RWPE2 (cell line): ENCODE measurements at places on chromosomes 4 and X.

DNA sequence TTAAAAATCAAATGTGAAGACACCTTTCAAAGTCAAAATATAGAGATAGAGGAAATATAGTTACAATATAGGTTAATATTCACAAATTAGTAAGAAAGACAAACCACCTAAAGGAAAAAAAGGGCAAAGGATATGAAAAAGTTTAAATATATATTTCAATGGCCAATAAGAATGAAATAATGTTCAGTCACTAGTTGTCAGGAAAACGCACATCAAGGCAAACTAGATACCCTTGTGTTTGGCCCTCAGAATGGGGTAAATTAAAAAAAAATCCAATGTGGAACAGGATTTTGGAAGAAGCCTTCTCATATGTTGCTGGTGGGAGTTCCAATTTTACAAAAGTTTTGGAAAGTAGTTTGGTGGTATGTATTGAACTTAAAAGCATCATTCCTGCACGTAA lies 2.4 kb downstream of the ZNF41 start:
- no peaks in the 10 kb centered on the region for H3K36me3 ChIP-seq
- H3K4me1 ChIP-seq, result no peaks in the 10 kb centered on the region
- H3K27me3 ChIP-seq, result no peaks in the 10 kb centered on the region
- no peak overlapping the region for H3K27ac ChIP-seq
- no peak overlapping the region for H3K4me3 ChIP-seq

DNA sequence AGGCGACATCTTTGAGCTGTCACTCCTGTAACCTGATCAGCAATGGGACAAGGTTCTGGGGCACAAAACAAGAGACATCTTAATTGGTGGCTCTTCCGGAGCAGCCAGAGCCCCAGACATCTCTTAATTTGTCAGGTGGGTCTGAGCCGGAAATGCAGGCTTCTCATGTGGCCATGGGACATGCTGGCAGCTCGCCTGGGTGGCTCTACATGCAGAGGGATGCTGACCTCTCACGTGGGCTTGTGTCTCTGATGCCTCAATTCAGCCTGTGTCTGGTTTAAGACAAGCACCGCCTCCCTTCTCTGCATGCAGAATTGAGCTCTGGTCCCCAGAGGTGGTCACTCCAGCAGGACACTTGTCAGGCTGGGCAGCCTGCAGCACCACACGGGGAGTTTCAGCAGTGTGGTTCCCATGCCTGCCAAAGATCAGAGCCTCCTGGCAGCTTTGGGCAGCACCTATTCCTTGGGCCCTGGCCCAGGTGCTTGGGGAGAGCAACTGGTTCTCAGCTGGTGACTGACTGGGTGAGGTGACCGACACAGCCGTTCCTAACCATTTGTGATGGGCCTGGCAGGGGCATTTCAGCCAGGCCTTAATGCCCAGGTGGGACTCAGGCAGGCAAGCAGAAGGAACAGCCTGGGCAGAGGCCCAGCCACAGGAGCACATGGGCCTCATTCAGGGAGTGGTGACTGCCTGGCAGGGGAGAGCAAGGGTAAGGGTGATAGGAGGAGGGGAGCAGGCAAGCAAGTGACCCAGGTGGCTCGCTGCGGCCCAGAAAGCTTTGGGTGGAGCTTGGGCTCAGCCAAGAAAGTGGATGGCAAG lies 53.4 kb downstream of the HMX1 start:
- H3K4me3 ChIP-seq, result no peak overlapping the region
- H3K36me3 ChIP-seq, result no peaks in the 10 kb centered on the region
- H3K4me1 ChIP-seq, result no peaks in the 10 kb centered on the region
- no peaks in the 10 kb centered on the region for H3K27me3 ChIP-seq

- no peak overlapping the region for H3K4me3 ChIP-seq
- no peaks in the 10 kb centered on the region for H3K4me1 ChIP-seq
- H3K27ac ChIP-seq, result no peak overlapping the region
- no peaks in the 10 kb centered on the region for H3K36me3 ChIP-seq
- H3K27me3 ChIP-seq, result no peaks in the 10 kb centered on the region
These were observed 136.5 kb upstream of the CPEB2 start for GRCh38 chr4:14865804-14866203.

GRCh38 chr4:40283968-40284367 lies 51.2 kb upstream of the CHRNA9 start:
- no peaks in the 10 kb centered on the region for H3K27me3 ChIP-seq
- DNase-seq, result no peak
- H3K4me3 ChIP-seq, result no peak overlapping the region
- no peaks in the 10 kb centered on the region for H3K36me3 ChIP-seq

- H3K4me3 ChIP-seq, result no peak overlapping the region
- no peak overlapping the region for H3K27ac ChIP-seq
- H3K27me3 ChIP-seq, result no peaks in the 10 kb centered on the region
- H3K4me1 ChIP-seq, result no peaks in the 10 kb centered on the region
- H3K36me3 ChIP-seq, result no peaks in the 10 kb centered on the region
- DNase-seq, result no peak
These were observed 182.9 kb upstream of the PBDC1 start for GRCh38 chrX:75989806-75990590.

DNA sequence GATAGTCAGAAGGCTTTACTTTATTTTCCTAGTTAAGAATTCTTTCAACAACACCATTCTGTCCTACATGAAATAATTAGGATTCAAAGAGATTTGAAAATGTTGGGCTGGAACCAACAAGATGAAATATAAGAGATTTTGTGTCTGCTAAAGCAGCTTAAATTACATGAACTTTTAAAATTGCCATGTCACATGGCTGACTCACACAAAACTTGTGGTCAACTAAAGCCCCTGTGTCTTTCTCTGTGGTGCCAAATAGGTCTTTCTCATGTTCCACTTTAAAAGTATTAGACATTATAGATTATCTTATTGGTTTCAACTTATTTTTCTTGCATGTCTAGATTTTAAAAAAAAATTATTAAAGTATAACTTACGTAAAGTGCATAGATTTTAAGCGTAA lies 60.8 kb upstream of the FHL1 start:
- H3K4me1 ChIP-seq, result no peaks in the 10 kb centered on the region
- H3K36me3 ChIP-seq, result no peaks in the 10 kb centered on the region
- H3K4me3 ChIP-seq, result no peak overlapping the region
- no peak overlapping the region for H3K27ac ChIP-seq
- H3K27me3 ChIP-seq, result no peaks in the 10 kb centered on the region

DNA sequence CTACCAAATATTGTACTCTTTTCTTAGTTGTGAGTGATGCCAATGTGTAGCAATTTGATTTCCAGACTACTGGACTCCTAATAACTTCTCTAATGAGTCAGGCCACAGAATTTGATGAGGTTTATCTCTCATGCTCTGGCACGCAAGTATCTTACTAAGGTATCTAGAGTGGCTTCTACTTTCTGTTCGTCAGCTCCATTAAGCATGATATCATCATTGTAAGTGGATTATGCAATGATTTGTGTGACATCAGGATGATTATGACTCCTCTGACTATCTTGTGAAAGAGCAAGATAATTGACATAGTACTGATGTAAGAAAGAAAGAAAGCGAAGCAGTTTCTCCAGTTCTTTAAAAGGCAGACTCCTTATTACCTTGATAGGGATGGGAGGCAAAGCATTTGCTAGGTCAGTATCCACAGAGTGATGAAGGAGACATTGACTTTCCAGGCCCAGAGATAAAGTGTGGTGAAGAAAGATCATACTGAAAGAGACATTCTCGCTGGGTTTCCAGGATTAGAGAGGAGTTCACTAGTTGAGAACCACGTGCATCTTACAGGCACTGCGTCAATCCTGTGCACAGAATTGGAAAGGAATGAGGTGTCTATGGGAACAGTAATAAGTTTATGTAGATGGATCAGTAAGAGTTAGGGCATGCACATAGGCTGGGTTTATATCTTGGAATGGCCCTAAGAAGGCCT lies 161.9 kb upstream of the STK26 start:
- H3K4me3 ChIP-seq, result no peak overlapping the region
- no peaks in the 10 kb centered on the region for H3K36me3 ChIP-seq
- no peak overlapping the region for H3K27ac ChIP-seq
- no peak for DNase-seq
- no peaks in the 10 kb centered on the region for H3K4me1 ChIP-seq
- H3K27me3 ChIP-seq, result no peaks in the 10 kb centered on the region

DNA sequence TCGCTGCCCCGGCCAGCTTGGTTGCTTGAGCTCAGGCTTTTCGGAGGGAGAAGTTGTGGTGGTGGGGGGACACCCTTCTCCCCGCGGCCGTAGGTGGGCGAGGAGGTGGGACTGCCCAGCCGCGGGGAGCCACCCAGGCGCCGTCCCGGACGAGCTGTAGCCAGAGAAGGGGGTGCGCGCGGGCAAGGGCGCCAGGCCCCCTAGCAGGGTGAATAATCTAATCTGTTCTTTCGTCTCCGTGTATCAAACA lies 3.1 kb downstream of the MID1IP1 start:
- H3K27me3 ChIP-seq, result no peaks in the 10 kb centered on the region
- H3K27ac ChIP-seq, result peak overlapping the region; percentile 85
- no peak for DNase-seq
- peak overlapping the region; percentile 75 for H3K4me3 ChIP-seq

DNA sequence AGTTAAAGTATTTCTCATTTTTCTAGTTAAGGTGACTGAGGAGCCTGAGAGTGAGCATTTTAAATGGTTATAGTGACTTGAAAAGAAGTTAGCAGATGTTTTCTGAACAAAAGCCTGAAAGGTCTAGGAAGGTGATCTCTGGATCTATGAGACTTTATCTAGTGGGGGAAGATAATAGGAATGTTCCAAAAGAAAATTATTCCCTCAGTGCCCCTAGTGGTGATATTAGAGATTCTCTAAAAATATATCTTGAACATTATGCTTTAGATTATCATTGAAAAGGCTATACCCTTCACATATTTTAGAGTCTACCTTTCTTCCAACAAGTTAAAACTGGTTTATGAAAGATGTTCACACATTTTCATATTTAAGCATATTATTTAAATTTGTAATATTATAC lies 69.0 kb upstream of the SPANXN1 start:
- H3K27me3 ChIP-seq, result no peaks in the 10 kb centered on the region
- no peak overlapping the region for H3K4me3 ChIP-seq
- no peak overlapping the region for H3K27ac ChIP-seq

- DNase-seq, result no peak
- H3K27ac ChIP-seq, result no peak overlapping the region
- H3K4me3 ChIP-seq, result no peak overlapping the region
- H3K4me1 ChIP-seq, result peaks cover 7% of the 10 kb centered on the region
These were observed 74.3 kb upstream of the ANXA3 start for GRCh38 chr4:78477276-78477675.

DNA sequence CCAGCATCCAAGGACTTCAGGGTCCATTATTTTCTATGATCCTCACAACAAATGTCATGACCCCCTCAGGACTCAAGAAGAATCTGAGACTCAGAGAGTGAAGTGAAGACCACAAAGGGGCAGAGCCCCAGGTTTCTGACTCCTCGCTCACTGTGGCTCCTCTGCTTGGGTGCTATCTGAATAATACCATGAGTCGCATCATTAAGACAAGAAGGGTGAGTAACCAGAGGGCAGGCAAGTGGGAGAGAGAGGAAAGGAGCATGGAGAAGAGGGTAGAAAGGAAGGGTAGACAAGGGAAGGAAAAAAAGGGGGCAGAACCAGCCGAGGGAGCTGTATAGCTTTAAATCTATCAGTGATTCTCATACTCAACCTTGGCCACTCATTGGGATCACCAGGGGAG lies 15.5 kb upstream of the HSD17B10 start:
- no peaks in the 10 kb centered on the region for H3K36me3 ChIP-seq
- H3K27ac ChIP-seq, result no peak overlapping the region
- H3K4me1 ChIP-seq, result no peaks in the 10 kb centered on the region
- no peak overlapping the region for H3K4me3 ChIP-seq

GRCh38 chr4:179626687-179627086 lies 2184.4 kb upstream of the AGA start:
- peaks cover 17% of the 10 kb centered on the region for H3K4me1 ChIP-seq
- H3K36me3 ChIP-seq, result no peaks in the 10 kb centered on the region
- DNase-seq, result no peak
- no peak overlapping the region for H3K4me3 ChIP-seq
- H3K27me3 ChIP-seq, result no peaks in the 10 kb centered on the region

GRCh38 chr4:187021436-187022205 lies 298.0 kb upstream of the FAT1 start:
- H3K27ac ChIP-seq, result no peak overlapping the region
- H3K36me3 ChIP-seq, result no peaks in the 10 kb centered on the region
- no peak for DNase-seq
- H3K27me3 ChIP-seq, result no peaks in the 10 kb centered on the region
- H3K4me1 ChIP-seq, result no peaks in the 10 kb centered on the region
- H3K4me3 ChIP-seq, result no peak overlapping the region

- DNase-seq, result no peak
- H3K4me1 ChIP-seq, result no peaks in the 10 kb centered on the region
- no peaks in the 10 kb centered on the region for H3K27me3 ChIP-seq
- H3K36me3 ChIP-seq, result no peaks in the 10 kb centered on the region
- H3K27ac ChIP-seq, result no peak overlapping the region
- H3K4me3 ChIP-seq, result no peak overlapping the region
These were observed 6.5 kb downstream of the TEX13D start for GRCh38 chrX:124338733-124339514.

- no peak overlapping the region for H3K4me3 ChIP-seq
- no peaks in the 10 kb centered on the region for H3K36me3 ChIP-seq
- DNase-seq, result no peak
- H3K27ac ChIP-seq, result no peak overlapping the region
- no peaks in the 10 kb centered on the region for H3K27me3 ChIP-seq
These were observed 146.1 kb upstream of the OTUD4 start for GRCh38 chr4:145326491-145326890.

DNA sequence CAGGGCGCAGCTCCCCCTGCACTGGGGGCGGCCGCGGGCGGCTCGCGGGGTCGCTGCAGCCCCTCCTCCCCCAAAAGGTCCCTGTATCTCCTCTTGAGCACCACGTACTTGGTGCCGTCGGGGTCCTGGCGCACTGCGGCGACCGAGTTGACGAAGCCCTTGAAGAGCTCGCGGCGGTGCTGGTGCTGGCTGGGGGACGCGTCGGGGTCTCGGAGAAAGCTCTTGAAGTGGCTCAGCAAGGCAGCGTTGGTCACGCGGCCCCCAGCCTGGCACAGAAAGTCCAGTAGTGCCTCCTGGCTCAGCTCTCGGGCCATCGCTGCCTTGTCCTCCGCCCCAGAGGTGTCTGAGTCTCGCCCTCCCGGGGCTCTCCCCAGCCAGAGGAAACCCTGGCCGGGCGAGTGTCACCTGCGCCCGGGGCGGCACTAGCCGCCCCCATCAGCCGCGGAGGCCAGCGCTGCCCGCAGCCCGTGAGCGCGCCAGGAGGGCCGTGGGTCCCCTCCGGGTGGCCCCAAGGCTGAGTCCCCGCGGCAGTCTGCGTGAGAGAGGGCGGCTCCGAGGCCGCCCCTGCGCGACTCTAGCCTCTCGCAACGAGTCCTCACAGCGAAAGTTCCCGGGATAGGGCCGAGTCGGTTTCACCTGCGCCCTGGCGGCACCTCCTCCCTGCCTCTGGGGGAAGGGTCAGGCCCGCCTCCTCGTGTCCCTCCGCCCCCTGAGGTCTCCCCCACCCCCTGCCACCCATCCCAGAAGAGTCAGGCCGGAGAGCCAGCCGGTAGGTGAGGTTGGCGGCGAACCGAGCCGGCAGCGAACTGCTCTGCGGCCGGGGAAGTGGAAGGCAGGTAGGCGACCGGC lies at the start of gene SOWAHB:
Gene SOWAHB, minus strand, starts transcription at position 609 of the 849 bp plus-strand sequence. Its CDS starts 295 bp downstream, at position 314.
- peaks cover 9% of the 10 kb centered on the region for H3K27me3 ChIP-seq
- no peak within 1 kb of the TSS for H3K27ac ChIP-seq
- peak; percentile 70 for DNase-seq
- no peaks in the 10 kb centered on the region for H3K36me3 ChIP-seq
